ENCODE measurements at places on chromosomes 5 and 9. TPM values are rescaled to one million over a fixed set of nuclear protein-coding genes. Genes with fewer than 3 reads are reported as not detected.

DNA sequence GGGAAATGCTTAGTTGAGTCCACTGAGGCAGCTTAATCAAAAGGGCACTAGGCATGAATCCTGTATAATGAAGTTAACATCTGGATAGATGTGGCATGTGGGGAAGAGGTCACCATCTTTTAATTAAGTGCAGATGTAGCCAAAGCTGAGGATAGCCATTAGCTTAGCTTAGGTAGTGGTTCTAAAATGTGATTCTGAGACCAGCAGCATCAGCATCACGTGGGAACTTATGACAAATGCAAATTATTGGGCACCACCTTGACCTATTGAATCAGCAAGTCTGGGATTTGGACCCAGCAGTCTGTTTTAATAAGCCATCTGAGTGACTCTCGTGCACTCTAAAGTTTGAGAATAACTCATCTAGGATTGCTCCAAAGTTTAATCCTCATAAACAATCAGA is 63.8 kb downstream of the SNCAIP start:
- H3K4me1 ChIP-seq = no peaks in the 10 kb centered on the region
- H3K36me3 ChIP-seq = no peaks in the 10 kb centered on the region

DNA sequence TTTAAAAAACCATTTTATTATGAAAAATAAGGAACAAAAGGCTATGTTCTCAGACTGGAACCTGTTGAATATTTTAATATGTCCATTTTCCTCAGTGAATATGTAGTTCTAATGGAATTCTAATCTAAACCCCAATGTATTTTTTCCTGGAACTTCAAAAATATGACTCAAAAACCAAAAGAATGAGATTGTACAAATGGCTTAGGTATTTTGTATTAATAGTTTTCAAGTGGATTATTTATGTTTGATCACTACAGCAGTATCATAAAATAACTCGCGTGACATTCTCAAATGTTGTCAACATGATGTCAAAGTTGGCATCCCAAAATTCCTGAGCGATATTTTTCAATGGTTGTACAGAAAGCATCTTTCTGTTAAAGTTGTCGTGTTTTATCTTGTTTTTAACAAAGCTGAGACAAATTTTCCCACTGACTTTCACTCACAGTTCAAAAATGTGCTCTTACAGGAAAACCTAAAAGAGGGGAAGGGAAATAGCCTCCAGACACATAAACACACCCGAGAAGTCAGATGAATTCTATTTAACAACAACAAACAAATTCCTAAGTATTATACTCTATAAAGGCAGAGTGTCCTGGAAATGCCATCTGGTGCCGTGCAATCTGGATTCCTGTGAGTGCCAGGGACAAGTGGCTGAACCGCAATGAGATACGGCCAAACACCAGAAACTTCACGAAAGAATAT is 68.1 kb upstream of the TAS2R1 start:
- no peaks in the 10 kb centered on the region for H3K36me3 ChIP-seq
- no peak overlapping the region for H3K27ac ChIP-seq
- H3K4me3 ChIP-seq = no peak overlapping the region
- no peaks in the 10 kb centered on the region for H3K27me3 ChIP-seq
- no peaks in the 10 kb centered on the region for H3K4me1 ChIP-seq

DNA sequence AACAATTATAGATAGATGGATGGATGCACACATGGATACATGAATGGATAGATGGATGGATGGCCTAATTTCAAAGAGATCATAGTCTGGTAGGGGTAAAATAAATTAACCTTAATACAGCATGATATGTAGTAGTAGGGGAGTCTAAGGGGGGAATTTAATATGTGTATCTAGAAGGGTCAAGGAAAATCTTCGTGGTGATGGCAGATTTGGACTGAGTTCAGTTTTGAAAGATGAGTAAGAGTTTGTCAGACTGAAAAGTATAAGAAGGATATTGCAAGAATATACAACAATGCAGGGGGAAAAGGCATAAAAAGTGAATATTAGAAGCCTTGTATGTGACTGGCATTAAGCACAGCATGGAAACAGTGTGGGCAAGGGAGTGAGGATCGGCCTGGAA is 98.7 kb downstream of the ZNF462 start:
- H3K27ac ChIP-seq = no peak overlapping the region
- H3K36me3 ChIP-seq = no peaks in the 10 kb centered on the region
- H3K27me3 ChIP-seq = peaks cover 2% of the 10 kb centered on the region
- peaks cover 20% of the 10 kb centered on the region for H3K4me1 ChIP-seq
- no peak for DNase-seq

HTR4 gene
- total RNA-seq = not detected

ZNF346 gene
- total RNA-seq = 16.5 TPM

IL3 gene
- 10.8 TPM for total RNA-seq

Measured in activated CD4-positive, alpha-beta T cell treated with anti-CD3 and anti-CD28 coated beads for 36 hours (primary cell).